ENCODE measurements at places on chromosomes 7 and 10.
A peak's percentile ranks its signal among the peaks of the same experiment; 100 is the strongest.

DNA sequence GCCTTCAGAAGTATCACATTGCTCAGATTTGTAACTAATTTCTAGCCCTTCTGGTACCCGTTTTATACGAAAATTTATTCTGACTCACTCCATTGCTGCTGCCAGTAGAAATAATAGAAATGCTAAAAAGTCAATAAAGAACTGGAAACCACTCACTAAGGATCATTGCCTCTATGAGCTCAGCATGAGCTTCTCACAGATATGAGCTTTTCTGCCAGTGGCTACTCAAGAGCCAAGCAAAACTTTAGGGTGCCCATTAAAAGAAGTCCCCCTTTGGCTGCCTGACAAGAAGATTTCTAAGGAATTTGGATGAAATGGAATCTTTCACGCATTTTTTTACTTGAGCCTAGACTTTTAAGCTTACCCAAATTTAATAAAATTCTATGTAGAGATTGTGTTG lies 52.5 kb downstream of the GPR37 start:
- no peak for DNase-seq

DNA sequence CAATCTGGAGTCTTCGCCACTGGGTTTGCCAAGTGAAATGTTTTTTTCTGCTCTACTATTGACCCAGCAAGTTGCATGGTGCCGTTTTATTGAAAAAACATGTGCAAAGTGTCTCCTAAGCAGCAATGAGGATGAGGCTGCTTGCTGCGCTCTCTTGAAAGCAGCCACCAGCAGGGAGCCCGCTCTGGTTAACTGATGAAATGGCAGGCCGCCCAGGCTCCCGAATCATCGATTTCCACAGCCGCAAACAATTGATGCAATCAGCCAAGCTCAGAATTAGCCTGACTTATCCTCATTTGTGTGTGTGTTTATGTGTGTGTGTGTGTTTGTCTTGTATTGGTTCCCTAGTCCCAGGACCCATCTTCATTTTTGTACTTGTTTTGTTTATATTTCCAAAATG lies 22.2 kb upstream of the LYZL1 start:
- peak; percentile 15 for DNase-seq

GRCh38 chr7:107291434-107291833 lies 122.6 kb downstream of the HBP1 start:
- DNase-seq: no peak

DNA sequence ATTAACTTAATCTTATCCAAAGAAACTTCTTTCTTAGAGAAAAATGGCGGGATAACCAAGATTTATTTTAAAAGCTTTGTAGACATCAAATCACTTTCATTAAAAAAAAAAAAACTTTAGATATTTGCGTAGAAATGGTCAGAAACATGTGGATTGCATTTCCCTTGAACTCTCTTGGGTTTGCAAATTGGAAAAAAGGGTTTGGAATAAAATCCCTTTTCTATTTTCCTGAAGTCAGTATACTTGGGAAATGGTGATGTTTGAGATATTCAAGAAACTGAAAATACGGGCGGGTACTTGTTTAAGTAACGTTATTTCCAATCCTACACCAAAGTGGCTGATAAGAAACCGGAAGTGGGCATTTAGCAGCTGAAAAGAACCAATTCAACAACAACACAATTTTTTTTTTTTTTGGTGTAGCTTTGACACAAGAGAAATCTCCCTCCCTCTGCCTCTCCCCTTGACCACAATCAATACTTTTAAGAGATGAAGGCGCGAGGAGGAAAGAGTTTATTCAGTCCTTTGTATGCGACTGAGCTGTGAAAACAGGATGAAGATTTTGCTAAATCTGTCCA lies 13.7 kb upstream of the GFRA1 start:
- DNase-seq: no peak

All from EL (cell line).